ENCODE measurements at places on chromosomes 7 and 10. TPM values are rescaled to one million over a fixed set of nuclear protein-coding genes. Genes with fewer than 3 reads are reported as not detected.

DNA sequence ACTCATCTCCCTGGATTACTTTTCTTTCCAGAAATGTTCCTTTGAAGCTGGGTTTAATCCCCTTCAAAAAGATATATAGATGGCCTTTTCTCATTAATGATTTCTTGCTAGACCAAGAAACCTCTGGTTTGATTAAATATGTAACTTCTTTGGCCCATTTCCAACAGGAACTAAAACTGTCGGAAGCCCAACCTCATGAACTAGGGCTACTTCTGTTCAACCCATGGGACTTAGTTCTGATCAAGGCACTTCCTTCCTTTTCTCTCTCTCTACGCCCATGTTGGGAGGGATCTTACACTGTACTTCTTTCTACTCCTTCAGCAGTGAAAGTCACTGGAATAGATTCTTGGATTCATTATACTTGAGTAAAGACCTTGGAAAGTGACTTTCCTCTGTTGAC, 83.6 kb downstream of the TMEM106B start:
- DNase-seq = no peak

DNA sequence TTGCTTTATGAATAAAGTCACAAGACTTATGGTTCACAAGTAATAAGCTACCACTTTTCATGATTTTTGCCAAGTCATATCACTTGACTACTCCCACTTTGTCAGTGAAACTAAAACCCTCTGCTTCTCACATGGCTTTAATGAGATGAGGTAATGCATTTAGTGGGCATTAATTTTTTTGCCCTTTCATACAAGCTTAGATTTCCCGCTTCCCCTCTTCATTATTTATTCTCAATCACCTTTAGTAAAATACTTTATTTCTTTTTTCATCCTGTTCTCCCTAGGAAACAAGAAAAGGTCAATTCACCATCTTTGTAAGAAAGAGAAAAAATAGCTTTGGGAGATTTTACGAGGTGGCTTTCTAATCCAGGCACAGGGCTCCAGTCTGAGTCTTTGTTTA, 109.6 kb upstream of the STARD3NL start:
- no peak for DNase-seq

- DNase-seq = no peak
Measured at GRCh38 chr7:68158686-68159295, 1162.2 kb downstream of the TYW1 start.

- no peak for DNase-seq
Measured at GRCh38 chr10:44020322-44021111, 364.4 kb downstream of the CXCL12 start.

DNA sequence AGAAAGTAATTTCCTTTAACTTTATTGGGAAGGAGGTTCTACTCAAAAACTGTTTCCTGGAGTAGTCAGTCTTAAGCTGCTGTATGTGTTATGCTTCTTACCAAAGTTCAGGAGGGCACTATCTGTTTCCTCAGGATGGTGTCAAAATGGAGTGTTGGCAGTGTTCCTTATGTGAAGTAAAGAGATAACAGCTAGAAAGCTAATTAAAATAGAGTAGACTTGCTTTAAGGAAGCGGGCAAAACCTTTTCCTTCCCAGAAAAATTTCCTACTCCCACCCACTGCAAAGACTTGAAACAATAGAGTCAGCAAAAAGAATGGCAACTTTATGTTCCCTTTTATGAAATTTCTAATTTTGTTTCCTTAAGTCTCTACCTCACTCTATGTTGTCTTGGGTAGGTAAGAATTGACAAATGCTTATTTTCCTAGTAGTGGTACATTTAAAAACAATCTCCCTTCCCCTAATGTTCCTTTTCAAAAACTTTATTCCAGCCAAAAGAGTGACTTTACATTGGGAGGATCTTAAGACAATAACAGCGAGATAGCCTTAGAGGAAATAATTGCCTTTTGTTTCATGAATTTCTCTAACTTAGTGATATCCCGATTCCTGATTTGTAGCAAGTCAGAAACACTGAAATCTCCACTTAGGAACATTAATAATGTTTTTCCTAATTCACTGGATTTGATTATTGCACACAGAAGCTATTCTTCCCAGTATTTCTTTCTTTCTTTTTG, 26.5 kb upstream of the ENTPD1 start:
- DNase-seq = no peak

DNA sequence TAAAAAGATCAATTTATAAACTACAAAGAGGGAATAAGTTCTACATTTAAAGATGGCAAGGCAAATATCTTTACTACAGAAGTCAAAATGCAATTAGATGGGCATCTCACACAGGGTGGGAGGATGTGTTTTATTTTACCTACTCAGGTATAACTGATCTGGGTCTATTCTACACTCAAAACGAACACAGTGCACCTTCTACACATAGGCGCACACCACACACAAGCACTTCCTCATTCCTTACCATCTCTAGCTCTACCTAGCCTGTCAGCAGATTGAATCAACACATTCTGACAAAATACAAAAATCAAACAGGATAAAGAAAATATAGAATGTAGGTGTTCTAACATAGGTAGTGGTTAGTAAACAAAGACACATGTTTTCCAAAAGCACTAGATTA, 64.8 kb downstream of the SGCE start:
- no peak for DNase-seq

GRCh38 chr10:108051218-108051617, 886.7 kb upstream of the SORCS1 start:
- no peak for DNase-seq

DNA sequence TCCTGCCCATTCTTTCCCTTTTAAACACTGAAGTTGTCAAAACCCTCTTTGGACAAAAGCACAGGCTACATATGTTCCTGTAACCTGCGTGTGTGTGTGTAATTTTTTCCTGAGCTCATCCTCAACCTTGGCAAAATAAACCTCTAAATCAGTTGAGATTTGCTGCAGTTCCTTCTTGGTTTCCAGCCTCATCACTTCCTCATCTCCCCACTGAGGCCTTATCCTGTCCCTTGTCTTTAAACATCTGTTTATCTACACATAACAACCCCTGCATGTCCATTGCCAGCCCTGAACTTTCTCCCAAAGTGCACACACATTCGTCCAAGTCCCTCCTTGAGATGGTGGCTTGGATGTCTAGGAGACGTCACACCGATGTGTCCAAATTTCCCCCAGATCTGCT, 35.5 kb downstream of the LYZL2 start:
- no peak for DNase-seq

DNA sequence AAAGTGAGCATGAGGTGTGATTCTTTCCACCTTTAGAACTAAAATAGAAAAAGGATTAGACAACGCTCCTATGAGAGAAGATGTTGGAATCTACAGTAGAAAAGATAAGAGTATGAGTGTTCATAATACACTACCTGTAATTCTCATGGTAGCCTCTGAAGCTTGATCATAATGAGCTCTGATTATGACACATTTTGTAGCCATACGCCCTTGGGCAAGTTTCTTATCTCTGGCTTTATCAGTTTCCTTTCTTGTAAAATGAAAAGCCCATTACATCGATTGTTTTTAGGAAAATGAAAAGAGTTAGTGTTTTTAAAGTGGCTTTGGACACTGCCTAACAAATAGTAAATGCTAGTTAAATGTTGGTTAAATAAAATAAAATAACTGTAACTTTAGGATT, 22.4 kb upstream of the PRSS58 start:
- DNase-seq = no peak

- DNase-seq = no peak
Measured at GRCh38 chr10:7260412-7260900, 150.4 kb downstream of the SFMBT2 start.

GRCh38 chr10:22628309-22628708, 86.1 kb downstream of the PIP4K2A start:
- no peak for DNase-seq

- DNase-seq = no peak
Measured at GRCh38 chr7:15140431-15140830, 237.9 kb upstream of the DGKB start.

GRCh38 chr7:152588350-152588749, 87.6 kb downstream of the XRCC2 start:
- DNase-seq = no peak

GRCh38 chr7:91330866-91331265, 66.6 kb downstream of the FZD1 start:
- DNase-seq = no peak

Gene INTS1
- total RNA-seq = 150 TPM

Gene POLR1F
- total RNA-seq = 14.1 TPM

Gene VWA2
- total RNA-seq = 12.1 TPM

Gene TMEM213
- not detected for total RNA-seq

Gene UPK3BL1
- total RNA-seq = 18.9 TPM

Gene TMEM225B
- total RNA-seq = 1.4 TPM

All from progenitor cell of endocrine pancreas (in vitro differentiated cells).